Effector CD8-positive, alpha-beta T cell (primary cell): ENCODE measurements at places on chromosomes 1 and 21.

DNA sequence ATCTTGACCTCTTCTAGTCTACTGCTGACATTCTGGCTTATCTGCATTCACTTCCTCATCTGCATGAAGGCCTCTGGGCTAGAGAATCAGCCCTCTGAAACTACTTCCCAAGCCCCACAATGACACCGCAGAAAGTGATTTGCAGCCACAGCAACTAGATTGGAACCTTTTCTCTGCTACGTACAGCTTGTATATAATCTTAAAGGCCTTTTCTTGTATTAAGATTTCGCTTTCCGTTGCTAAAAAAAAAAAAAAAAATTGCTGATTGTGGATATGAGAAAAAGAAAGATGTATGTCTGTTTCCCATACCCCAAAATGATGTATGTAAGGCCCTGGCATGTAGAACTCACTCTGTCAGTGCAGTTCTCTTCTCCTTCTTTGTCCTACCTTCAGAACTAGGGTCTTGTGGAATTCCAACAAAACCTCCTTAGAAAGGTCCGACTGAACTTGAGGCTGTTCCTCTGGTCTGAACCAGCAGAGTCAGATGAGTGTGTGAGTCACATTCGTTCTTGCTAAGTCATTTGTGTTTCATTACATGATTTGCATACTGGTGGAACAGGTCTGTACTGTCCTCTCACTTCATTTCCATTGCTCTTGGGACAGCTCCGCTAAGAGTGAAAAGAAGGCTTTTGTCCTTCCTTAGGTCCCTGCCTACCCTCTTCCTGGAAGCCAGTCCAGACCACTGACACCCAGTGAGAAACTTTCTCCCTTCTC, 62.7 kb downstream of the PLPP3 start:
- no peak for DNase-seq

GRCh38 chr1:240646571-240647240, 34.8 kb upstream of the GREM2 start:
- DNase-seq, result no peak

DNA sequence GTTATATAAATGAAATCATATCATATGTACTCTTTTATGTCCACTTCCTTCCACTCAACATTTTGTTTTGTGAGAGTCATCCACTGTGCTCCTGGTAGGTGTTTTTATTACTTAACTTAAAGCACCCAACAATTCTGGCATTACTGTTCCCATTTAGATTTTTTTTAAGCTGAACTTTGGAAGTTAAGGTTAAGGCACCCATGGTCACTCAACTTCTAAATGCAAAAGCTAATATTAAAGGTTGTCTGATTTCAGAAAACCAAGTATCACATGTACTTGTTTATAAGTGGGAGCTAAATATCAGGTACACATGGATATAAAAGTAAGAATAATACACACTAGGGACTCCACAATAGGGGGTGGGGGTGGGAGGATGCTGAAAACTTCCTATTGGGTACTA, 42.7 kb downstream of the SCMH1 start:
- DNase-seq, result no peak

DNA sequence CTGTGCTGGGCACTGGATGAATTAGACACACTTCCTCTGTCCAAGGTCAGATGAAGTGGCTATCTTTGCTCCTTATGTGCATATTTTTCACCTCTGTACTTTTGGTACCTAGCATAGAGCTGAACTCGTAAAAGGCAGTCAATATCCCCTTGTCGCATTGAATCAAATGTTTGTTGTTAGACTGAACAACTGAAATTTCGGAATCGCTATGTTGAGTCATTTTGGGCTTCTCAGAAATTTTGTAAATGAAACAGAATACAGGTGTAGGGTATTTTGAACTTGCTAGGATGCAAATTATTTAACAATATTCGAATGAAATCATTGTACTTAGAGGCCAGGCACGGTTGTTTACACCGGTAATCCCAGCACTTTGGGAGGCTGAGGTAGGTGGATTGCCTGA, 48.0 kb downstream of the PDE4B start:
- DNase-seq, result no peak

DNA sequence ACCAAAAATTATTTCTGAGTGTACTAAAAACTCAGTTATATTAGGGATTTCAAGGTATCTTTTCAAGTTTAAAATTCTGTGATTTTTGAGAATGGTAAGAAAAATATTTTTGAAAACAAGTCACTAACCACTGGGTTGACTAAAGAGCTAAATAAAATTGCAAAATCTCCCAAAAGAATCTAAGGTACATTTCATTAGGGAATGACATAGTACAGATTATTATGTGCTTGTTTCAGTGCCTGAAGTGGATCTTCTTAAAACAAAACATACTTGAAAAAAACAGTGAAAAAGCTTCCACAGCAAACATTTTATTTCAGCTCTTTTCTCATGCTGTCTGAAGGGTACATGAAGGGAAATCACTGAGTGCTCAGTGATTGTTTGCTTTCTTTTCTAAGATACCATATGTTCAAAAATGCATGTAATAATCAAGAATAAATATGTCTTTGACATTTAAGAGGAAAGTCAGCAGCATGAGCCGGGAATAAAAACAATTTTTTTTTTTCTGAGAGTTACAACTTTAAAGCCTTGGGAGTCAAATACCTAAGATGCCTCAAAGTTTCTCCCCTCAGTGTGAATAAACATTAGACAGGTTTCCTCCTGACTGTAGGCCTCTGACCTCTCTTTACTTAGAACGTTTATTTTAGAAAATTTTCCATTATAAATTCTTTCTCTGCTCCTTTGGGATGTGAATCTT, 200.7 kb downstream of the KCNT2 start:
- no peak for DNase-seq

- no peak for DNase-seq
Observed at GRCh38 chr1:151512801-151513625, 1.8 kb downstream of the CGN start.

DNA sequence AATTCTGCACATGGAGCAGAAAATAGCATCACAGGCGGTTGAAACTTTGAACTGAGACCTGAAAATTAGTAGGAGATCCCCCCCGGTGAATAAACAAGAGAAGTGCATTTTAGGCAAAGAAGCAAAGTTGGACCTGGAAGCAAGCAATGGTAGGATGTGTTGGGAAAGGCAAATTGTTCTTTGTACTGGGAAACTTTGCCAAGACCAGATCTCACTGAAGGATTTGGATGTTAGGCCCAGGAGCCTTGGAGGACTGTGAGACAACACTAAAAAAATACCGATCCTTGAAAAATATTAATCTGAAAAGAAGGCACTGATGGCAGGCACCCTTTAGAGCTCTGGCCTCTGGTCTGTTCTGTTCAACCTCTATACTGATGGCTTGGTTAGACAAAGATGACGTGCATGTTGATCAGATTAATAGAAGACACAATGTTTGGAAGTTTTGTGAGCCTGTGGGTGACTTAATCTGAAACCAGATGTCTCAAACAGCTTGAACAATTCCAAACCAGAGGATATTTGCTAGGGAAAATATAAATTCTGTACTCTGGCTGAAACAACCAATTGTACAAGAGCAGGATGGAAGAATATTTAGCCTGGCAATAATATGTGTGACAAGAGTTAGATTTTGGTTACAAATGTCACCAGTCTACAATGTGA, 108.4 kb downstream of the ROR1 start:
- no peak for DNase-seq

- DNase-seq, result no peak
Observed at GRCh38 chr21:42892582-42892930, 553 bp upstream of the NDUFV3 start.

- DNase-seq, result peak; percentile 65
Observed at GRCh38 chr1:43836267-43836951, 97.2 kb upstream of the ARTN start.

GRCh38 chr1:241332987-241333386, 24.0 kb downstream of the RGS7 start:
- no peak for DNase-seq

DNA sequence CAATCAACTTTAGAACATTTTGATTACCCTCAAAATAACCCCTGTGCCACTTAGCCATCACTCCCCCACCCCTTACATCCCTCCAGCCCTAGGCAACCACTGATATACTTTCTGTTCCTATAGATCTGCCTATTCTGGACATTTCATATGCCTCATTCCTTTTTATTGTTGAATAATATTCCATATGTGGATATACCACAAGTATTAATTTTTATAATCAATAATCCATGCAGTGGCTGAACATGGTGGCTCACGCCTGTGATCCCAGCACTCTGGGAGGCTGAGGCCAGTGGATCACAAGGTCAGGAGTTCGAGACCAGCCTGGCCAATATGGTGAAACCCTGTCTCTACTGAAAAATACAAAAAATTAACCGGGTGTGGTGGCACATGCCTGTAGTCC, 20.1 kb upstream of the MED18 start:
- DNase-seq, result no peak

DNA sequence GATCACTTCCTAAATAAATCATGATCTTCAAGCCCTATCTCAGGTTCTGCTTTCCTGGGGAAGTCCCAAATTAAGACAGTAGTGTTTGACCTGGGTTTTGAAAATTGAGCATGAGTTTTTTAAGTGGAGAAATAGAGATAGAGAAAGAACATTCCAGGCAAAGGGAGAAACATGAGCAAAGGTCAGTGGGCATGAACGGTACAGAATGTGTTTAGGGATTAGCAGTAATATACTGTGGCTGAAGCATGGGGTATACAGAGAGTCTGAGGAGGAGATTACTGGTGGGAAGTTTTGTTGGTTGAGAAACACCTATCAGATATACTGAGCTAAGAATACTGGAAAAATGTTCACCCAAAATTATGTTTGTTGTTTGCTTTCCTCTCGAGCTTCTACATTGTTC, 15.2 kb upstream of the MYSM1 start:
- DNase-seq, result no peak
